ENCODE measurements at places on chromosomes 4 and X.

- DNase-seq: no peak
Measured at GRCh38 chr4:144985014-144985413, 113.0 kb downstream of the ANAPC10 start.

GRCh38 chrX:64885850-64886249 is 90.4 kb downstream of the ZC4H2 start:
- no peak for DNase-seq

GRCh38 chr4:7366954-7367353 is 67.8 kb downstream of the PSAPL1 start:
- DNase-seq: no peak

GRCh38 chr4:128684016-128684415 is 125.5 kb upstream of the JADE1 start:
- DNase-seq: no peak

DNA sequence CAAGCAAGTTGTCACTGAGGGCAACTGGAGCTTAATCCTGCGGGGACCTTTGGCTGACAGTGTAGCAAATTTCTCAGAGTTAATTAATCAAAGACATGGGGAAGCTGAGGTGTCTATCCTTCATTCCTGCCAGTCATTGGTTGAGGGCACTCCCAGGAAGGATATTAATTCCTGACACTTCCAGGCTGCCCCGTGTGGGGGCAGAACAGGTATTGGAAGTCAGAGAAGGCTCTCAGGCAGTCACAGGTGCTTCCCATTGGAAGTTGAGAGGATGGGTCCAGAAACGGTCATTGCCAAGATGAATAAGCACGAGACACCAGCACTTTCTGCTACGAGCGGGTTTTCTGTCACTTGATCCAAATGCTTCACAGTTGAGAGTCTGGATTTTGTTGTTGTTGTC is 29.1 kb upstream of the CD38 start:
- DNase-seq: no peak

GRCh38 chrX:39397561-39398199 is 596.4 kb downstream of the MID1IP1 start:
- DNase-seq: no peak

- DNase-seq: peak; percentile 5
Measured at GRCh38 chr4:109169170-109169569, 133.3 kb downstream of the COL25A1 start.

- DNase-seq: no peak
Measured at GRCh38 chr4:15348695-15349094, 79.1 kb upstream of the C1QTNF7 start.

GRCh38 chrX:69307029-69307428 is 141.8 kb upstream of the PJA1 start:
- no peak for DNase-seq

Measured in suppressor macrophage treated with lipopolysaccharide for 4 hours (primary cell).